Right lobe of liver (tissue), 6 donors: ENCODE measurements at places on chromosomes 3 and 15. TPM values are rescaled to one million over a fixed set of nuclear protein-coding genes. Genes with fewer than 3 reads are reported as not detected.

DUOXA1 gene
- total RNA-seq, result not detected

ANKRD63 gene
- total RNA-seq, result not detected

GOLGA6L26 gene
- total RNA-seq, result not detected

NRG4 gene
- total RNA-seq, result 2.9 TPM

KIF15 gene
- 0.20 TPM for total RNA-seq

HDC gene
- total RNA-seq, result not detected

BSN gene
- total RNA-seq, result 0.31 TPM

RUBCN gene
- total RNA-seq, result 13.1 TPM

GRIP2 gene
- 0.06 TPM for total RNA-seq

DGKG gene
- 1.8 TPM for total RNA-seq

DNA sequence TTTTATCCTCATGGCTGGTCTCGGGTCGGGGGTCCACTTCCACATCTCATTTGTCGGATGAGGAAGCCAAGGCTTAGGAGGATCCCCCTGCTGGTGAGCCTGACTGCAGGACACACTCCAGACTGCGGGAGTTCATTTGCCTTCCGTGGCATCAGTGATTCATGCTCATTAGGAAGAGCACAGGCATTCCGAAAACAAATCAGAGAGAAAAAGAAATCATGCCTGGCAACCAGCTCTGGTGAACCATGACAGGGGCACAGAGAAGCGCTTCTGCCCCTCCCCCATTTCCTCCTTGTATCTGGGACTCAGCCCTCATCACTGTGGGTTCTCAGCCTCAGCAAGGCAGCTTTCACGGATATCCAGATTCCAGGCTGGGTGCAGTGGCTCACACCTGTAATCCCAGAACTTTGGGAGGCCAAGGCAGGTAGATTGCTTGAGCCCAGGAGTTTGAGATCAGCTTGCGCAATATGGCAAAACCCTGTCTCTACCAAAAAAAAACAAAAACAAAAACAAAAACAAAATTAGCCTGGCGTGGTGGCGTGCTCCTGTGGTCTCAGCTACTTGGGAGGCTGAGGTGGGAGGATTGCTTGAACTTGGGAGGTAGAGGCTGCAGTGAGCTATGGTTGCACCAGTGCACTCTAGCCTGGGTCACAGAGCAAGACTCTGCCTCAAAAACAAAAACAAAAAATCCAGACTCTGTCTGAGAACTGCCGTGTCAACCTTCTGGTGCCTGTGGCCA, 28.4 kb downstream of the IRAK2 start:
- DNase-seq, result no peak
- peak overlapping the region; percentile 81 for H3K27ac ChIP-seq
- no peaks in the 10 kb centered on the region for H3K27me3 ChIP-seq
- peaks cover 6% of the 10 kb centered on the region for H3K4me1 ChIP-seq
- H3K36me3 ChIP-seq, result no peaks in the 10 kb centered on the region

- H3K4me3 ChIP-seq, result no peak overlapping the region
- no peaks in the 10 kb centered on the region for H3K27me3 ChIP-seq
- H3K4me1 ChIP-seq, result no peaks in the 10 kb centered on the region
- no peaks in the 10 kb centered on the region for H3K36me3 ChIP-seq
- DNase-seq, result no peak
Observed at GRCh38 chr15:76398317-76399104, 61.9 kb downstream of the ISL2 start.

DNA sequence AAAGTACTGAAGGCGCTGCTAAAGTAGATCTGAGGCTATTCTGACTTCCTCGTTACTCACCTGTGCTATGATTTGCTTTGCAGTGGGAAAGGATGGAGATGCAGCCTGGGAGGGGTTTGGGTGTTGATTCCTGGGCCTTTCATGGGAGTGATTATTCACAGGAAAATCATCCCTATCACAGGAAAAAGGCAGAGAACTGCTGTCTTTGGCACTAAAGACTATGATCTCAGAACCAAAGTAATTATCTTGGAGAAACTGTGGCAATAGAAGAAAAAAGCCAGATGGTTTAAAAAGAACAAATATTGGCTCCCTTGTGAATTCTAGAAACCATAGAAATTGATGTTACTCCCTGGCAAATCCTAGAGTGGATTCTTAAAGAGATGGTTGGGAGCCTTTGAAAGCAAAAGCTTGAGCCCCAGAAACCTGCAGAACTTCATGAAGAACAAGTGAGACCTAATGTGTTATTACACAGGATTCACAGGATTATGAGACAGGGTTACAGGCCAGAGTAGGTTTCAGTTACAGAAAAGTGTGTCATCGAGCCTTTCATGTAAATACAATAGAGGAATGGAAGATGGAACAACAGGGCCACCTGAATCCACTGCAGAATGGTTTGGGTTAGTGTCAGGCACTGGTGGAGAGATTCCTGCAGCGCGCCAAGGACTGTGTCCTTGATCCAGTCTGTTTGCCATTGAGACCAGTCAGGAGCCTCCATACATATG, 85.7 kb downstream of the OXNAD1 start:
- DNase-seq, result no peak
- no peak overlapping the region for H3K27ac ChIP-seq
- H3K36me3 ChIP-seq, result no peaks in the 10 kb centered on the region
- H3K27me3 ChIP-seq, result no peaks in the 10 kb centered on the region
- no peaks in the 10 kb centered on the region for H3K4me1 ChIP-seq

DNA sequence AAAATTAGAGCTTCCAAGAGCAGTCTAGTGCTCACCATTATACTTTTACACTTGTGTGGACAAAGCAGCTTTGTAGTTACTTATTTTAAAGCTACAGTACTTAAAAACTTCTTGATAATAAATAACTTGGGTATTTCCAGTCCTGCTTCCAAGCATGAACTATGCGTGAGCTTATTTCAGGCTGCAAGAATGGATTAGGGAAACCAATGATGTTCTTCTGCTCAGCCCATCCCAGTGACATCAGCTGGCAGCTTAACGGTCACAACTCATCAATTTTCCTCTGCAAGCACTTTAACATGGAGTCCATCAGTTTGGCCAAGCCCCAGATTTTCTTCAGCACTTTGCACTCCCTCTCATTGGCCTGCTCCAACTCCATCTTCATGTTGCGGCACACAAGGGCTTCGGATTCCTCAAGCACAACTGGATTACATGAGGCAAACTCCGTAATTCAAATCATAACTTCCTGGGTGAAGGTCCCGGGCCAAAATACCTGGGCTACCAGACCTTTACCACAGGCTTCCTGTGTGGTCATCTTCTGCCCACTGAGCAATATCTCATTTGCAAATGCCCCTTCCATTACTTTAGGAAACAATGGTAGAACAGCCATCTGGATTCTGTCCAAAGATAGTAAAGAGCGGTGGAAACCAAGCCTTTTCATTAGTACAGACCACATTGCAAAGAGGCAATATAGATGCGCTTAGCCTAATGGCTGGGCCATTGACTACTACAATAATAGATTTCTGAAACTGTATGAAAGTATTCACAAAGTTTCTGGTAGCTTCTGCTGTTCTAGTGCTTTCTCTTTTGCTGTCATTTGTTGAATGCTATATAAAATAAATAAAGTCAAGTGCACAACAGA, 87.5 kb upstream of the DAZL start:
- H3K4me3 ChIP-seq, result no peak overlapping the region
- H3K27ac ChIP-seq, result no peak overlapping the region
- H3K4me1 ChIP-seq, result no peaks in the 10 kb centered on the region

DNA sequence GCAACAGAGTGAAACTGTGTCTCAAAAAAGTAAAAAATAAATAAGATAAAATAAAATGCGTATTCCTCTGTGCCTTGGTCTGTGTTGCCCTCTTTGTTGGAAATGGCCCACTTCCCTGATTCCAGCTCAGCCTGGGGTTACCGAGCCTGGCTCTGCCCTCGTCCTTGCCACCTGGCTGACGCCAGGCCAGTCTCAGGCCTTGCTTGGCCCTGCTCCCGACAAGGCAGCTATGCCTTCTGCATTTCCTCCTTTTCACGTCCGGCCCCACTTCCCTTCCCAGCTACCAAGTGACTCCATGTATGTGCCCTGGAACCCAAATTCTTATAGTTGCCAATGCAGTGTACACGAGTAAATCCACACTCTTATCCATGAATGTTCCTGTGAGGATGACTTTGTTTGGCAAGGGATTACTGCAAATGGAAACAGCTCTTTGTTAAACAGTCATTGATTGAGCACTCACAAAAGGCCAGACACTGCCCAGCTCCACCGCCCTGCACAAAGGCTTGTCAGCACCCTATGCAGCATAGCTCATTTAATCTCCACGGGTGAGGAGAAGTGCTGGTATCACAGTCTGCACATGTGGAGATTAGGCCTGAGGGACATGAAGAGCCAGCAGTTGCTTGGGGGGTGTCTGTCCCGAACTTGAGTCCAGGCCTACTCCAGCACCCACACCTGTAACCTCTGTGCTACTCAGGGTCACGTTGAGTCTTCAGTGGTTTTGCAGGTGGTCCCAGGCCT, 25.1 kb downstream of the SPSB4 start:
- H3K27me3 ChIP-seq, result no peaks in the 10 kb centered on the region
- DNase-seq, result no peak
- H3K4me1 ChIP-seq, result no peaks in the 10 kb centered on the region
- H3K4me3 ChIP-seq, result no peak overlapping the region
- H3K36me3 ChIP-seq, result no peaks in the 10 kb centered on the region

DNA sequence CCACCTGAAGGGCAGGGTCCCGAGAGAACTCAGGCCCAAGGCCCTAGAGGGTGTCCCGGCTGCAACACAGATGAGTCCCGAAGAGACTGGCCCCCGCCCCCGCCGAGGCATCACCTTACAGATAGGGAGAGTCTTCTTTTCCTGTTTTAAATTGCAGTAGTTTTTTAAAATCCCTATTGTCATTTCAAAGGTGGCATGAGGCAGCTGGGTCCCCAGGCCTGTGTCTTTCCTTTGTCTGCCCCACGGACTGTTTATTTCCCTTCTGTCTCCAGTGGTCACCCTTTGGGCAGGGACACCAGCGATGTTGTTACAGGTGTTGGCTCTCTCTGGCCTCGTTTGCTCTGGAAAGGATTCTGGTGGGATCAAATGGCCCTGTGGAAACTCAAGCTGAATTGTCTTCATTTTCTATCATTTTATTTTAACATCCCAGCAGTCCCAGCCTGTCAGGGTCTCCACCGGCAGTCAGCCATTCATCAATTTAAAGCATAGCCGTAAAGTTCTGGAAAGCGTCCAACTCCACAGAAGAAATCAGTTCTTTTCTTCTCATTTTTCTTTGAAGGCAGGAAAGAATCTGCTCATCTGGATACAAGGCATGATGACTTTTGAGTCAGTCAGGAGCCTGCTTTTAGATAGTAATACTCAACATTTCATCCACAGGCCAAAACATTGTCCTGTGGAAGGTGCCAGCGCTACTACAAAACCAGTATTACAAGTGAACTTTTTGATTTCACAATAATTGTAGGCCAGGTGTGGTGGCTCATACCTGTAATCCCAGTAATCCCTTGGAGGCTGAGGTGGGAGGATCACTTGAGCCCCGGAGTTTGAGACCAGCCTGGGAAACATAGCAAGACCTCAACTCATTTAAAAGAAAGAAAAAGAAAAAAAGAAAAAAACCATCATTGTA, 96.2 kb downstream of the HES1 start:
- H3K27me3 ChIP-seq, result no peaks in the 10 kb centered on the region
- H3K27ac ChIP-seq, result no peak overlapping the region
- no peak for DNase-seq
- no peak overlapping the region for H3K4me3 ChIP-seq
- H3K36me3 ChIP-seq, result no peaks in the 10 kb centered on the region
- no peaks in the 10 kb centered on the region for H3K4me1 ChIP-seq

DNA sequence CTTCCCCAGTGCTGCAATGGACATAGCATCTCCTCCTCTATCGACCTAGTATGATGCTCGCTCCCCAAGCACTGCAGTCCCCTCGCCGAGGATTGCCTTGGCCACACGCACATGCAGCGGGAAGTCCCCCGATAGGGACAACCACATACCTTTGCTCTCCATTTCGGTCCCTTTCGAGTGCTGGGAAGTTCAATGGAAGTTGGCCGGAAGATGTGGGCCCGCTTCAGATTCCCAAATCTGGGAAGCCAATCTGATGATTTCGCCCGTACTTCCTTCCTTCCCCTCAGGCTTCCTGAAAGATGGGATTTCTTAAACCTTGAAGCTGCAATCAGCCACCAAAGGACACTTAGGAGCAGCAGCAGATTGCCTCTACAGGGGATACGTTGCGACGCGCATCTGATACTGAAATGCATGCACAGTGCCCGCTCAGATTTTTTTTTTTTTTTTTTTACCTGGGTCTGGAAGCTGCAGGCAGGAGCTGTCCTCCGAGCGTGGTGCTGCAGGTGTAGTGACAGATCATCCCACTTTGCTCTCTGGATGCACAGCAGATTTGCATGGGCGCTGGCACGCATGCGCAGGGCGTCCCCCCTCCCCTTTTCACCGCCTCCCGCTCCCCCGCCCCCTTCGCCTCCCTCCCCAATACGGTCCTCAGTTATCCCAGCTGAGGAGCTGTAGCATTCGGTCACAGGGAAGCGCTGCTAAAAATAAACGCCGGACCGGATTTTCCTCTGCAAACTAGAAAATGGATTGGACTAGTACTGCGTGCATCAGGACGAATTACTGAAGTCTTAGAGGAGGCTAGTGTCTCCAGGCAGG, at the start of gene FGF12:
FGF12 (minus strand) TSS at position 510 of the 816 bp plus-strand sequence.
- peak within 1 kb of the TSS; percentile 6 for H3K4me3 ChIP-seq
- no peaks in the 10 kb centered on the region for H3K36me3 ChIP-seq
- no peak within 1 kb of the TSS for H3K27ac ChIP-seq
- H3K4me1 ChIP-seq, result no peaks in the 10 kb centered on the region
- no peaks in the 10 kb centered on the region for H3K27me3 ChIP-seq

- no peaks in the 10 kb centered on the region for H3K27me3 ChIP-seq
- no peaks in the 10 kb centered on the region for H3K36me3 ChIP-seq
Observed at GRCh38 chr3:23113455-23114171, 89.5 kb upstream of the UBE2E2 start.

- H3K4me3 ChIP-seq, result no peak overlapping the region
- H3K27me3 ChIP-seq, result no peaks in the 10 kb centered on the region
Observed at GRCh38 chr15:33894193-33894592, 74.1 kb upstream of the CHRM5 start.

GRCh38 chr3:33391255-33391995, 48.8 kb downstream of the UBP1 start:
- H3K36me3 ChIP-seq, result peaks cover 9% of the 10 kb centered on the region
- DNase-seq, result no peak

- H3K4me3 ChIP-seq, result no peak overlapping the region
- DNase-seq, result no peak
- H3K36me3 ChIP-seq, result no peaks in the 10 kb centered on the region
- no peak overlapping the region for H3K27ac ChIP-seq
- no peaks in the 10 kb centered on the region for H3K27me3 ChIP-seq
Observed at GRCh38 chr3:20121088-20121487, 64.9 kb downstream of the SGO1 start.

- H3K4me1 ChIP-seq, result no peaks in the 10 kb centered on the region
- H3K36me3 ChIP-seq, result no peaks in the 10 kb centered on the region
- DNase-seq, result no peak
- no peak overlapping the region for H3K4me3 ChIP-seq
Observed at GRCh38 chr3:151599103-151599672, 134.5 kb upstream of the AADACL2 start.

GRCh38 chr3:11438646-11439045, 166.4 kb downstream of the ATG7 start:
- no peak for DNase-seq
- H3K4me1 ChIP-seq, result no peaks in the 10 kb centered on the region
- H3K4me3 ChIP-seq, result no peak overlapping the region

DNA sequence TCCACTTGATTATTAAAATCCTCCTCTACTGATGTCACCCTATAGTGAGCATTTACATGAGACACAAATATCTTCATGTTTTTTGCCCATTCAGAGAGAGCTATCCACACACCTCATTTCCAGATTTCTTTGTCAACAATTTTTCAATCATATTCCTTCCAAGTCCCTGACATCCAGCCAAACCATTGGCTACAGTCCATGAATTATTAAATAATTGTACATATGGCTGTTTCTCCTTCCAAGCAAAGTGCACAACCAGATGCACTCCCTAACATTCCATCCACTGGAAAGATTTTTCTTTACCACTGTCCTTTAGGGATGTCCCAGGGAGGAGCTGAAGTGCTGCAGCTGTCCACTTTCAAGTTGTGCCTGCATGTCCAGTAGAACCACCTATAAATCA, 328.0 kb upstream of the MDFIC2 start:
- no peak for DNase-seq
- H3K27ac ChIP-seq, result no peak overlapping the region
- H3K36me3 ChIP-seq, result no peaks in the 10 kb centered on the region
- no peaks in the 10 kb centered on the region for H3K4me1 ChIP-seq
